ENCODE measurements at places on chromosomes 7 and 10.

DNA sequence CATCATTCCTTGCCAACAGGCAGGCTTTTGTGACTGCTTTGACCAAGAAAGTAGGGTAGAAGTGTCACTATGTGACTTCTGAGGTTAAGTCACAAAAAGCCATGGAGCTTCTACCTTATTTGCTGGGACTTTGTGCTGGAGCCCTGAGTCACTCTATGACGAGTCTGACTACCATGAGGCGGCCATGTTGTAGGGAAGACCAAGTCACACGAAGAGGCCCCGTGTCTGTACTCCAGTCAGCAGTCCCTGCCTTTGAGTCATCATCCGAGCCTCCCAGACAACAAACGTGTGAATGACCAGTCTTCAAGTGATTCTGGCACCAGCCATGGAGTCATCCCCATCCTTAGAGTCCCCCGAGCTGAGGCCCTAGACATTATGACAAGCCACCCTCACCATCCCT is 3.5 kb upstream of the MYL10 start:
- DNase-seq = no peak

GRCh38 chr10:49394933-49395740 is 752 bp downstream of the DRGX start:
- DNase-seq = peak; percentile 20

GRCh38 chr7:4845740-4846142 is 16.1 kb downstream of the PAPOLB start:
- DNase-seq = no peak

DNA sequence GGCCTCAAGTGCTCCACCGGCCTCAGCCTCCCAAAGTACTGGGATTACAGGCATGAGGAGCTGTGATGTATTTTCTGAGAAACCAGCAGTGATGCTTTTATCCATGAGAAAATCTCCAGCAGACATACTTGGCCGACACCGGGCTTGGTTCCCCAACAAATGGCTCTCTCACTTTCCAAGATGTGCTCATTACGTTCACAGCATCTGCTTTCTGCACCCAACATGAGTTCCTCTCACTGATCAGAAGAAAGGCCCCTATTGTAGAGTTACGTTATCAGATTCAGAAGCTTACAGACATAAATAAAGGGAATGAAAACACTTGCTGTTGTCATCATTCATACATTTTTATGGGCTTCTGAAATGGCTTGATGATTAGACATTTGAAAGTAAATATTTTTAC is 95.0 kb downstream of the CALD1 start:
- no peak for DNase-seq

GRCh38 chr10:71964743-71965515 is 734 bp downstream of the CHST3 start:
- DNase-seq = no peak

Measured in NCI-H1092 (cell line).